Epithelial cell of proximal tubule (primary cell): ENCODE measurements at places on chromosomes 16 and 17. TPM values are rescaled to one million over a fixed set of nuclear protein-coding genes. Genes with fewer than 3 reads are reported as not detected.

- no peak for DNase-seq
Measured at GRCh38 chr17:29010586-29010985, 4.8 kb upstream of the SEZ6 start.

- DNase-seq, result no peak
Measured at GRCh38 chr17:8563024-8563776, 67.3 kb downstream of the MYH10 start.

UQCRC2 gene
- total RNA-seq, result 140 and 163 TPM in 2 replicates

- no peak for DNase-seq
Measured at GRCh38 chr16:77069929-77070328, 121.1 kb upstream of the MON1B start.

DNA sequence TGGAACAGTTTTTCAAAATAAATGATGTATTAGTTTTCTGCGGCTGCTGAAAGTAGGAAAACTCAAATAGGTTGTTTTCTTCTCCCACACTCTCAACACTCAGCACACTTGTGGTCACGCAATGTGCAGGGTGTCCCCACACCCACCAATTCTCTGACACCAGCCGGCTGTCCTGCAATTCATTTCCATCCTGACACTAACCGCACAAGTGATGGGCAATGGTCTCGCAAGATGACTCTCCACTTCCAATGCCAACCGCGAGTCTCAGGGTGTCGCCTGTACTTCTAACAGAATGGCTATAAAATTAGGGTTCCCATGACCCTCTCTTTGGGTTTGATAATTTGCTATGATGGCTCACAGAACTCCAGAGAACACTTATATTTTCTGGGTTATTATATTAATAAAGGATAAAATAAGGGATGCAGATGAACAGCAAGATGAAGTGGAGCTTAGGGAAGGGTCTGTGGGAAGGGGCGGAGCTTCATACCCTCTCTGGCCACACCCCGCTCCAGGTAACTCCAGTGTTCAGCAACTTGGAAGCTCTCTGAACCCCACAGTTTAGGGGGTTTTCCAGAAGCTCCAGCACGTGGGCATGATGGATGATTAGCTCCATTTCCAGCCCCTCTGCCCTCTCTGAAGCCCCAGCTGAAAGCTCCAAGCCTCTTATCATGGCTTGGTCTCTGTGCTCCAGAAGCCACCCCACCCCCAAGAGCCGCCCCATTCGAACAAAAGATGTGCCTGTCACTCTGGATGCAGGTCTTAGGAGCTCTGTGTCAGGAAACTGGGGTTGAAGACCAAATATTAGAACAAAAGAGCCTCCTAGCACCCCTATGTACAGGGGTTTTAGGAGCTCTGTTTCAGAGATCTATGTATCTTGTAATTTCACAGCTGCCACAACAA is 19.8 kb downstream of the TAF1C start:
- no peak for DNase-seq

- no peak for DNase-seq
Measured at GRCh38 chr16:85168732-85169256, 56.5 kb upstream of the CIBAR2 start.

GRCh38 chr17:79237448-79238053 is 162.9 kb downstream of the ENGASE start:
- DNase-seq, result no peak

RPH3AL gene
- total RNA-seq, result 15.9 and 40.8 TPM in 2 replicates

VMP1 gene
- total RNA-seq, result 127 and 232 TPM in 2 replicates

DNA sequence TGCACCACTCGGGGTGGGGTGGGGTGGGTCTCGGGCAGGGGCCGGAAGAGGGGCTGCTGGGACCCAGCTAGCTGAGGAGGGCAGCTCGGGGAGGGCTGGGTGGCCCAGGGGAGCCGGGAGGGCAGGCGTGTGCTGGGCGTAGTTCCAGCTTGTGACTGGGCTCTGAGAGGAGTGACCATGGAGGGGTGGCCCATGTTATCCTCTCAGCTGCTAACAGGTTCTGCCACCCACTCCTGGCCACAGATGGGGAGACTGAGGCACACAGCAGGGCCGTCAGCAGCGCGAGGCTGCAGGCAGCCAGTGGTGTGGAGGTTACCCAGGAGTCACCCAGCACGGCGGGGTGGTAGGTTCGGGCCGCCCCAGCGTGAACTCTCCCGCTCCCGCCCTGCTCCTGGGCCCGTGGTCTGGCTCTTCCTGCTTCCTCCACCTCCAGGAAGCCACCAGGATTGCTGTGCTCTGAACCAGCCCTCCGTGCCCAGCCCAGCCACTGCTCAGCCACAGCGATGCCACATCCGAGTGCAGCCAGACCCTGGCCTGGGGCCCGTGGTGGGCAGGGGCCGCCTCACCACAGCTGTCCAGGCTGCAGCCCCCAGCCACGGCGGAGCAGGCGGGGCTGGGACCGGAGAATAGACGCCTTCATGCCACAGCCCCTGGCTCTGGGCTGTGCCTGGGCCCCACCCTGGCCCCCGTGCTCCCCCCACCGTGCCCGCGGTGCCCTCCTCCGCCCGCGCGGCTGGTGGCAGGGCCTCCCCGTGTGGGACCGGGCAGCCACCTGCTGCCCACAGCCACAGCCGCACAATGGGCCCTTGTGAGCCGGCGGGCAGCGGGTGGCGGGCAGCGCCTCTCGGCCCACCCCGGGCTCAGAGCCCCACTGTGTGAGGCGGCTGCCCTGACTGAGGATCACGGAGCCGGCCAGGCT is 26.3 kb upstream of the SSTR5 start:
- no peak for DNase-seq

GRCh38 chr17:2712300-2713043 is 908 bp upstream of the CLUH start:
- DNase-seq, result no peak

GRCh38 chr16:18018376-18018775 is 318.2 kb downstream of the NPIPA8 start:
- DNase-seq, result no peak

DNA sequence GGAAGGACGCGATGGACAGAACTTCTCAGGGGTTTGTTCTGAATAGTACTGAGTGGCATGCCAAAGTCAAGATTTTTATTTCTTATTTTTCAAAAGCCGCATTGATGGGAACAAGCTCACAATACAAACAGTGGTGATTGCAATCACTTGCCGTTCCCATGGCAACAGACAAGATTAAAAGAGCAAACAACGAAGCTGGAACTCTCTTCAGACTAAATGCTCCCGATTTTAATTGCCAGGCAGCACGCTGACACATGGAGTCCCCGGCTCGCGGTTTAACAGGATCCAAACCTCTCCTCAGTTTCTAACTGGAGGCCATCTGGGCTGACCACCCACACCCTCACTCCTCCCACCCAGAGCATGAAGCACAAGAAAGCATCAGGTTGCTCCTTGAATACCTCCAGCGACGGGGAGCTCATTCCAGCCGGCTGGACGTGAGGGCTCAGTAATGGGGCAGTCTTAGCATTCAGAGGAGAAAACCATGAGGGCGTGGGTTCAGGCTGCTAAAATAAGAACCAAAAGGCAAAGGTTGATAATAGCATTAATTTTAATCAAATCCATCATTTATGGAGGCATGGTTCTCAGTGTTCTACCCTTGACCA is 41.5 kb downstream of the AIPL1 start:
- no peak for DNase-seq

GRCh38 chr16:75497558-75497957 is 2.3 kb upstream of the CHST6 start:
- no peak for DNase-seq

PRAC2 gene
- not detected in 2 replicates for total RNA-seq

RTN4RL1 gene
- not detected in 2 replicates for total RNA-seq

KDM6B gene
- 1.9 and 2.7 TPM in 2 replicates for total RNA-seq

DNA sequence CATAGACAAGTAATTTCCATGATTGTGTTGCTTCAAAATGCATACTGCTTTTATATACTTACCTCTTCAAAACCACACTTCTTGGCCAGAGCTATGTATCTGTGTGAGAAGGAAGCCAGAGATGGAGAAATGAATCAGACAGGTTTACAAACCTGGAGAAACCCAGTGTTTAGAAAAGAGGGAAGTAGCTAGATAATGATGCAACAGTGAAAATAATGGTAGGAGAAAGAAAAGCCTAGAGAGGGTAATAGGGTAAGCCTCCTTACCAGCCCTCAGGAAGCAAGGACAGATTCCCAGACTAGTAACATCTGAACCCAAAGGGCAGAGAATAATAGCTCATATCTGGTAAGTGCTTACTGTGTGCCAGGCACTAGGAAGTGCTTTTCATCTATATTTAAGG is 250.3 kb upstream of the CDH11 start:
- DNase-seq, result no peak

- no peak for DNase-seq
Measured at GRCh38 chr16:1533443-1533951, at the start of gene TMEM204. Gene TMEM204 (plus strand): TSS chr16:1533666. CDS start chr16:1534276, 610 bp downstream.

CCL1 gene
- not detected in 2 replicates for total RNA-seq
